Hematopoietic multipotent progenitor cell treated with erythropoietin and hydrocortisone succinate and interleukin-3 and kit ligand, for 8 days (in vitro differentiated cells): ENCODE measurements at places on chromosomes 4 and X.
A peak's percentile ranks its signal among the peaks of the same experiment; 100 is the strongest.

DNA sequence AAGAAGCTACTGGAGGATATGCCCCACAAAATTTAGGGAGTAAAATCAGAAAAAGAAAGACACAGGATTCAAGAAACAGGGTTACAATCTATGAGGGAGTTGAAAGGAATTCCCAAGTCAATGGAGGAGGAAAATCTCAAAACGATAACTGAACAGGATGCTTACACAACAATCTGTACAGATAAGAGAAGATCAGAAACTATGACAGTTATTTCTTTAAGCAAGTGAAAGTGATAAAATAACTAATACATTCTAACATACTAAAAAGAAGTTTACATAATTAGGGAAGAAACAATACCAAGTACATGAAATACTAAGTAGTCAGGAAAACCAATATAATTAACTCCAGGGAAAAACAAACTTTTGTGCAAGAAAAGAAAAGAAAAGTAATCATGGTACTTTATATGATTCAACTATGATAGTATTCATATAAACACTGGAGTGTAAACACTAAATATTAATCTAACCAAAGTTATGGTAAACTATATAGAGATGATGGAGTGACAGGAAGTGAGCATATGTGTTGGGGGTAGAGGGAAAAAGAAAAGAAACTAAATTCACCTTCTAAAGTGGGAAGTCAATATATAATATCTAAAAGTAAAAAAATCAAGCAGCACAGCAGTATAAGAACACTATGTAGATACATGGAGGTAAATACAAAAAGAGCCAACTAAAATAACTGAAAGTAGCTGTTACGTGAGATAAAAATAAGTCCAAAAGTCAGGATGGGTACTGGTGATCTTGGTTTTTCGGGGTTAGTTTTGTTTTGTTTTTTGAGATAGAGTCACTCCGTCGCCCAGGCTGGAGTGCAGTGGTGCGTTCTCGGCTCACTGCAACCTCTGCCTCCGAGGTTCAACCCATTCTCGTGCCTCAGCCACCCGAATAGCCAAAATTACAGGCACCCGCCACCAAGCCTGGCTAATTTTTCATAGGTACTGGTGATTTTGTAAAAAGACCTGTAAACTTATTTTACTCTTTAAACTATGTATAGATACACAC, 99.3 kb downstream of the TEX11 start:
- no peak for DNase-seq

DNA sequence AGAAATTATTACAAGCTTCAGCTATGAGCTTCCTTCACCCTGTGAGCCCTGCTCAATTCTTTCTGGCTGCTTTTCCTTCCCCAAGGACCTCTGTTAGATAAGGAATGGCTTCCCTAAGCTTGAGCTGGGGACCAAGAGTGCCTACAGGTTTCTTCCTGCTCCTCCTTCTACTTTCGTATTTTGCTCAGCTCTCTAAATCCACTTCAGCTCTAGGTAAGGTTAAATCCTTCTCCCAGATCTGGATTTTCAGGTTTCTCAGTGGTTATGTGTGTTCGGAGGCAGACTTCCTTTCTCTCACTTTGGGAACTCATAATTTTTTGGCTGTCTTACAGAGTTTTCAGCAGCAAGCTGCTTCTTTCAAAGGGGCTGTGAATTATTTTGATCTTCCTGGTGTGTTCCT, 21.9 kb upstream of the ZDHHC15 start:
- no peak for DNase-seq

DNA sequence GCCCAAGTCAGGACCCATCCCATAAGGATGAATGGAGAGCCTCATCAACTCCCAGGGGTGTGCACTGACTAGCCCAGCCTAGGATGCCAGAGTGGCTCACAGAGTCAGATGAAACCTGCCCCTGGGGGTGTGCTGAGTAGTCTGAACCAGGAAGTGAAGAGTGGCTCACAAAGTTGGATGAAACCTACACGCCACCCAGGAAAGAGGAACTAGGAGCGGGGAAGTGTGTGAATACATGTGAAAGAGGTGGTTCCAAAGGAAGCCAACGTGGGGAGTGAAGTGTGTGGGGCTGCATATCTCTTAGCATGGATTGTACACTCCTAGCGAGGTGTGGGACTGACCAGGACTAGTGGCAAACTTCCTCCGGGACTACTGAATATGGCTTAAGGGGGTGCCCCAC, 902.1 kb upstream of the NDST4 start:
- no peak for DNase-seq

DNA sequence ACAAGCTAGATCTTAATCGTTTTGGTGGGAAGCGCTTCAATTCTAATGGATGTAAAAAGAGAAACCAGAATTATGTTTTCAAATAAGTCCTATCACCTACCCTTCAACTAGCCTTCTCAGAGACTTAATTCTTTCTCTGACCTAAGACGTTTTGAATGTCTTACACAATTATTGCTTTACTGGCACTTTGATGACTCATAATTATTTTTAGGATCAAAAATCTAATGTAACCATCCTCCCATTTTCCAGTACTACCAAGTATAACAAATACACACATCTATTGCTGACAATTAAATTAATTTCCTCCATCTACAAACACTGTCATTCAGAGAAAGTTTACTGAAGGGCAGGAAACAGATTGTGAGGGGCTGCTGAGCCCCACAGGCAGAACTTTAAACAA, 108.6 kb downstream of the PPP3CA start:
- no peak for DNase-seq

DNA sequence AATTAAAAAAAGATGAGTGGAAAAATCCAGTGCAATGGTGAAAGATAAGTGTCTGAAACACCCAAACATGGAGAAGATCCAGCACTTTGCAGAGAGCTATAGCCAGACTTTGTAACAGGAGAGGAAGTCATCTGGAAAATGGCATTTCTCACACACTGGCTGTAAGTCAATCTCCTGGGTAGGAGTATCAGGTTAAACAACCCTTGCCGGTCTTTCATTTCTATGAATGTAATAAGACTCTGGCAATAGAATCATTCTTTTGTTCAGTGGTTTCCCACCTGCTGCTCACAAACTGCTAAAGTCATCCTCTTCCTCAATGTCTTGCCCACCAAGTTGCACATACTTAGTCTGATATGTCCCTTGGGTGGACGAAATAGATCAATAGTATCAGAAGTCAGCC, 94.0 kb upstream of the ATP8A1 start:
- DNase-seq: no peak

DNA sequence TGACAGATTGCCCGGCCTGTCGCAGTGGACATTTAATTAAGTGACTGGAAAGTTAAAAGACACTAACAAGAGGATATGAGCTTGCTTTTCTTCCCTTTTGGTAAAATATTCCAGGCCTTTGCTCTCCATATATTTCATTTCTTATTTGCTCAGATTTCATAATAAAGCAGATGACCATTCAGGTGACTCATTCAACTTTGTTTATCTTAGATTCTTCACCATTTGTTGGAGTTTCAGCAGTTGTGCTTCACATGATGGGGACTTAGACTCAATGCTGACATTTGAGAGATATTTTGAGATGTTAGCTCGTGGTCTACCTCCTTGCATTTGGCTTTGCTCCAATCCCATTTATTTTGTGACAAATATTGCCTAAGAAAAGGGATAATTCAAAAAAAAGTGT, 312.2 kb downstream of the ARHGAP24 start:
- no peak for DNase-seq

DNA sequence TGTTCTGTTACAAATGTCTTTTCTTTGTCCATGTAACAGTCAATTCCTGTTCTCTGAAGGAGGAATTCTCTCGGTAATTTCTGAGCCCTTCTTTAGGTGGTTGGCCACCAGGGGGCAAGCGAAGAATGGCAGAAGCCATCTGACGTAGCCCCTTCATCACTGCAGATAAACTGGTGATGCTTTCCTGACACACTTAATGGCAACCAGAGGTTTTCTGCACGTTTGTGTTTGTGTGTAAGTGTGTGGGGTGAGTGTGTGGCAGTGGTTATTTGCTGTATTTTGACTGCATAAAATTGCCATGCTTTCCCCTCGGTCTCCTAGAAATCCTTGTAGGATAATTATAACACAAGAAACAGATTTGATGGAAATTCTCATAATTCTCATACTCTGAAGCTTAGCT, 64.8 kb upstream of the STOX2 start:
- peak; percentile 73 for DNase-seq

DNA sequence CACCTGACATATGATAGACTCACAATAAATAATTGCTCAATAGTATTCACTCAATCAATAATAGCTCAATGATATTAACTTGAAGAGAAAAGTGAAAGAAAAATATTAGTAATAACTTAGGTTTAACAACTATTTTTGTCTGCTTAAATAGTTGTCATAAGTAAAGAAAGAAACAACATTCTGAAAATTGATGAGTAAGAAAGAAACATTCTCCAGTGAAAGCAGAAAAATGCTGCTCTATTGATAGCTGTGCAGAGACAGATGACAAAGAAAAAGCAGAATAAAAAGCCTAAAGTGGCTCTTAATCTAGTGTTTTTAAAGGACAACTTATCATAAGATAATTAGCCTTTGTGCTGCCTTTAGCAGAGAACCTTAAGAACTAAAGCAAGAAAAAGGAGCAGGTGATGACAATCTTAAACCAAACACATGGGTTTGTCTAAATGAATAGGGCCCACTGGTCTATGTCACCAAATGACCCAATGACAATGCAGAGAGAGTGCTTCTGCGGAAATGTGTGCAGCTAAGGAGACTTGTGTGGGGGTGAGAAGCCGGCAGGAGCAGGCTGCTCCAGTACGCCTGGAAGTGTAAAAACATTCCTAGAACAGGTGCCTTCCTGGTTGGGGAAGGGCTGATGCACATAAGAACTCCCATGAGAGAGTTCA, 13.2 kb downstream of the HS3ST1 start:
- DNase-seq: no peak
